Spinal cord (tissue), 10 donors: ENCODE measurements at places on chromosomes 11 and 22.
A peak's percentile ranks its signal among the peaks of the same experiment; 100 is the strongest.

- DNase-seq, result no peak
Observed at GRCh38 chr22:32119568-32120235, 39.4 kb downstream of the C22orf42 start.

DNA sequence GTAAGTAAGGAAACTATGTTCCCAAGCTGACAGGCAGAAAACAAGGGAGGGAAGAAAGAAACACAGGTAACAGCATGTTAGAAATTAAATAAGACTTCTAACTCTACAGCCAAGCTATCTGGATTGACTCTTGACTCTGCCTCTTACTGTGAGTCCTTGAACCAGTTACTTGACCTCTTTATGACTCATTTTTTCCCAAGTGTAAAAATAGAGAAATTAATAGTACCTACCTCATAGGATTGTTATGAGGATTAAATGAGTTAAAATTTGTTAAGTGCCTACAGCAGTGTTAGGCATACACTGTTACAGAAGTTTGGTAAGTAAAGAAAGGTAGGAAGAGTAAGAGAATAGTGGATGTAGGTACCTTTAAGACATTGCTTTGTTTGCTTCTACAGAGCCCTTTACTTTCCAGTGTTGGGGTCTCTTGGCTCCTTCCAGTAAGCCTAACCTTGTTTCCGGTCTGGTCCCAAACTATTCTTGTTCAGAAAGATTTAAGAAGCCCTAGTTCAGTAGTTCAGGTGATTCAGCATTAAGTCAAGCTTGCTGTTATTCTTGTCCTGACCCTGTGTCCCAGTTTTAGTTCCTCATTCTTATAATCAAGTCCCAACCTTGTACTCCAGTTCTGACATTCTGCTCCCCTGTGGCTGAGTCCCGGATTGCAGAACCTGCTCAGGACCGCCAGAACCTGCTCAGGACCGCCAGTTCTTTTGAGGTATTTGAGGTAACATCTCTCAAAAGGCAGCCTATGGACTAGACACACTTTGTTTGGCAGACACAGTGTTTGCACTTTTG, 963.4 kb upstream of the CCDC90B start:
- no peak for DNase-seq

DNA sequence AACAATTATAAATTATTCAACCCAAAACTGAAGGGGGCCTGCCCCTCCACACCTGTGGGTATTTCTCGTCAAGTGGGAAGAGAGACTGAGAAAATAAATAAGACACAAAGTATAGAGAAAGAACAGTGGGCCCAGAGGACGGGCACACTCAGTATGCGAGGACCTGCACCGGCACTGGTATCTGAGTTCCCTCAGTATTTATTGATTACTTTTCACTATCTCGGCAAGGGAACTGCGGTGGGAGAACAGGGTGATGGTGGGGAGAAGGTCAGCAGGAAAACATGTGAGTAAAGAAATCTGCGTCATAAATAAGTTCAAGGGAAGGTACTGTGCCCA, 3.2 kb downstream of the C11orf54 start:
- DNase-seq, result no peak

GRCh38 chr11:17514476-17514875, 29.7 kb downstream of the USH1C start:
- DNase-seq, result peak; percentile 40

DNA sequence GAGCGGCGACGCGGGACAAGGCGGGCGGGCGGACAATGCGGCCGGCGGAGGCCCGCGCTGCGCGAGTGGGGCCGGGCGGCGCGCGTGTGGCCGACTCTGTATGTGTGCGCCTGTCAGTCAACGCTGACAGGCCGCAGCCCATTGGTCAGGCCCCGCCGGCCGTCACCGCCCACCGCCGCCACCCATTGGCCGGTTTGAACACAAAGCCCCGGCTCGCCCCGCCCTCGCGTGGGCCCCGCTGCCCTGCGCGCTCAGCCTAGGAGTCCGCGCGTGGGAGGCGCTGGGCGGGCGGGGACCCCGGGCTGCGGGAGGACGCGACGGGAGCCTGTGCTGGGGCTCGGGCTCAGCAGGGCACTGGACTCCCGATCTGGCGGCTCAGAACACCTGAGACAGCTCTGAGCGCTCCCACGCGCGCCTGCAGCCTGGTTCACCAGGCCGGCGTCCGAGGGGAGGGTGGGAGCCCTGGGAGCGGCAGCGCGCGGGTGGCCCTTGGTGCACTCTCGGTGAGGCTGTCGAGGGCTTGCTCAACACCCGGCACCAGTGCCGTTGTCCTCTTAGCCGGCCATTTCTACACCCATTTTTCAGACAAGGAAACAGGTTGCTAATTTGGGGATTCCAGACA, at the start of gene SUN2:
SUN2 (minus strand) TSS at position 88 of the 622 bp plus-strand sequence. CDS start 3,370 bp downstream, outside the sequence.
- peak; percentile 97 for DNase-seq

GRCh38 chr11:118742304-118742703, 48.7 kb downstream of the DDX6 start:
- peak; percentile 9 for DNase-seq

DNA sequence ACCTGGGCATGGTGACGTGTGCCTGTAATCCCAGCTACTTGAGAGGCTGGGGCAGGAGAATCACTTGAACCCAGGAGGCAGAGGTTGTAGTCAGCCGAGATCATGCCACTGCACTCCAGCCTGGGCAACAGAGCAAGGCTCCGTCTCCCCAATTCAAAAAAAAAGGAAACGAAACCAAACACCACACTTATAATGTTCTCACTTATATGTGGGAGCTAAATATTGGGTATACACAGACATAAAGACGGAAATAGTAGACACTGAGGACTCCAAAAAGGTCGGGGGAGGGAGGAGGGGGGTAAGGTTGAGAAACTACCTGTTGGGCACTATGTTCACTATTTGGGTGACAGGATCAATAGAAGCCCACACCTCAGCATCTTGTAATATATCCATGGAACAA, 94.3 kb downstream of the GAB2 start:
- DNase-seq, result no peak

GRCh38 chr11:47918370-47918690, 62.0 kb upstream of the PTPRJ start:
- DNase-seq, result no peak

GRCh38 chr22:19912271-19912999, 29.1 kb upstream of the COMT start:
- DNase-seq, result no peak

GRCh38 chr11:22275600-22275999, 62.6 kb upstream of the SLC17A6 start:
- no peak for DNase-seq

DNA sequence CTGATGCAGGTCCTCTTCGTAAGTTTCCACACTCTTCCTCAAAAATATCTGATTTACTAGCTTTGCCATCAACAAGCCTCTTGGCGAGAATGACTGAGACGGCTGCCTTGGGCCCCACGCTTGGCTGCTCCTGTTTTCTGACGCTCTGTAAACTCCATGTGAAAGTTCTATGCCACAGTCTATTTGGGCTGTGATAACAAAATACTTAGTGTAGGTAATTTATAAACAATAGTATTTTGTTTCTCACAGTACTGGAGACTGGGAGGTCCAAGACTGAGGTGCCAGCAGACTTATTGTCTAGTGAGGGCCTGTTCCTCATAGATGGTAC, 123.2 kb upstream of the SORL1-AS1 start:
- no peak for DNase-seq

GRCh38 chr11:821512-822371, 3.0 kb downstream of the PNPLA2 start:
- no peak for DNase-seq

- no peak for DNase-seq
Observed at GRCh38 chr11:44525473-44526252, 39.8 kb upstream of the CD82 start.

GRCh38 chr11:83649528-83649855, 363.3 kb upstream of the CCDC90B start:
- no peak for DNase-seq

DNA sequence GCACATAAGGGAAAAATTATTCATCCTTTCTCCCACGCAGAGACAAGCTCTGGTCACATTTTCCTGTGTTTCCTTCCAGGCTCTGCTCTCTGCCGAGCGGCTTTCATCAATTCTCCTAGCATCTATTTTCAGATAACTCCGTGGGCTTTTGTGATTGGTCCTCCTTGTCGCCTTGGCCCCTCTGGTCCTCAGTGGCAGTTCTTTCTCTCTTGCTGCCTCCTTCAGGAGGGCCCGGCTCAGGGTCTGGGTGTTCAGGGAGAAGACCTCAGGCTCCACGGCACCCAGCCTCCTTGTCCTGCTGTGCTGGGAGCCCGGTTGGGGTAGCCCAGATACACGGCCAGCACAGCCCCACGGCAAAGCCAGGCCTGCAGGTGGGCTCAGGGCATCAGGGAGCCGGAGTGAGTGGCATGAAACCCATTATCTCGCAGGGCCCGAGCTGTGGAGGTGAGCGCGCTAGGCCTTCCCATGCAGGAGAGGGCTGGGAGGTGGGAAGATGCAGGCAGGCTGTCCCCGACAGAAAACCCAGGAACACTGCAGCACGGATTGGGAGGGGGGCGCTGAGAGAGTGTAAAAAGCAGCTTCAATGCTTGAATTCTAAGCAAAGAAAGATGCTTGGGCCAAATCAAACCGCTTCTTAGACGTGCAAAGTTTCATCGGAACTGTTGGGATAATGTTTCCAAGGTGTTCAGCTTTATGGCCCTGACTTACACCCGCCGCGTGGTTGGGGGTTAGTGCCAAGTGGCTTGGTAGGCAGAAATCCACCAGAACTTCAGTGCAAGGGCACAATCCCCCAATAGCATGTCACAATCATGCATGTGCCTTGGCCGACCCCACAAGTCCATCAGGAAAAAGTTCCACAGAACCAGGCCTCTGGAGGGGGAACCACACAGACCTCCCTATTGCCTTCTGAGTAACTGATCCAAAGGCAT, 81.9 kb upstream of the WNT7B start:
- DNase-seq, result peak; percentile 57

- DNase-seq, result no peak
Observed at GRCh38 chr11:87022738-87023137, 15.0 kb upstream of the TMEM135 start.

DNA sequence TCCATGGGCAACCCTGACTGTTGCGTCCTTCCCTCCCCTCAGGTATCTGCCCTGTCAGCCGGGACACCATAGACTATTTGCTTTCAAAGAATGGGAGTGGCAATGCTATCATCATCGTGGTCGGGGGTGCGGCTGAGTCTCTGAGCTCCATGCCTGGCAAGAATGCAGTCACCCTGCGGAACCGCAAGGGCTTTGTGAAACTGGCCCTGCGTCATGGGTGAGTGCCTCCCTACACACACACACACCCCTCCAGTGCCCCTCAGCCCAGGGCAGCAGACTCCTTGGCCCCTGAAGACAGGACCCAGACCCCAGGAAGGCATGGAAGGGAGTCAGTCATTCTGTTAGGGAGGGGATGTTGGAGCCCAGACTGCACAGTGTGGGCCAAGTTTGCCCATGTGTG, 17.9 kb upstream of the UVRAG start:
- no peak for DNase-seq

- DNase-seq, result no peak
Observed at GRCh38 chr11:19735157-19735908, 22.7 kb downstream of the NAV2 start.

GRCh38 chr11:44171518-44171917, 76.0 kb downstream of the EXT2 start:
- no peak for DNase-seq

GRCh38 chr11:113555071-113555619, 79.9 kb upstream of the DRD2 start:
- no peak for DNase-seq

- DNase-seq, result no peak
Observed at GRCh38 chr22:22143448-22143847, 101.1 kb upstream of the VPREB1 start.

DNA sequence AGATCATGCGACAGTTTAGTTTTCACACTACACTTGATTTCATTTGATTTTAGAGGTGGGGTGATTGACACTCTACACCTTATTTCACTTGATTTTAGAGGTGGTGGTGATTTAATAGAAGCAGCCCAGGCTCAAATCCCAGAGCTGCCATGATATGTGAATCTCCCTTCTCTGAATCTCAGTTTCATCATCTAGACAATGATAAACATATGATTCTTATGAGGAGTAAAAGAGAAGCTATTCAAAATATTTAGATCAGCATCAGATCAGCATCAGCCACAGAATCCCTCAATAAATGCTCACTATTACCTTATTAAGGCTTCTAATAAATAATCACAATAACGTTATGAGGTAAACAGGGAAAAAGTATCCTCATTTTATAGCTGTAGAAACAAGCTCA, 98.8 kb downstream of the MSANTD4 start:
- DNase-seq, result no peak

- no peak for DNase-seq
Observed at GRCh38 chr11:1706634-1707400, 9.8 kb downstream of the KRTAP5-6 start.

DNA sequence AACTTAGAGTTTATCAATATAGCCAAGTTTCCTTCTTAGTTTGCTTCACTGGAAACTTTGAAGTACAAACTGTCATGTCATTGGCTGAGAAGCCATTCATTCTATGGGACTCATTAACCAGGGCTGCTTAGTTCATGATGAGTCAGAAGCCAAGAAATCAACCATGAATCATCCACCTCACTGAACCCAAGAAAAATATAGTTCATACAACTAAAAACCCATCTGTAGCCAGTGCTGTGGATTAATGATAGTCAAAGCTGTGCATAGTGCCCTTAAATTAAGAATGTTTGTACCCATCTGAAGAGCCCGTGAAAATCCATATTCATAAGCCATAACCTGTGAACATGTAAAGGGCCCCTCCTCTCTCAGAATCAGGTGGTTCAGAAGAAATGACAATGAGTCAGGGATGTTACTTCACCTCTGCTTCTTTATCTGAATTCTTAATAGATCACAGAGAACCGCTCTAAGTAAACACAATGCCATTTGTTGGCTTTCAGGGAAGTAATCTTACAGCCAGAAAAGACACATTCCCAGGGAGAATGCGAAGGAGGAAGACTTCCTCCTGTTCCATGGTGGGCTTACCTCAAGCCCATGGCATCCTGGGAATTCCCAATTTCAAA, 25.4 kb downstream of the MMP20 start:
- DNase-seq, result no peak

GRCh38 chr11:126194121-126194543, 17.3 kb downstream of the RPUSD4 start:
- peak; percentile 35 for DNase-seq

DNA sequence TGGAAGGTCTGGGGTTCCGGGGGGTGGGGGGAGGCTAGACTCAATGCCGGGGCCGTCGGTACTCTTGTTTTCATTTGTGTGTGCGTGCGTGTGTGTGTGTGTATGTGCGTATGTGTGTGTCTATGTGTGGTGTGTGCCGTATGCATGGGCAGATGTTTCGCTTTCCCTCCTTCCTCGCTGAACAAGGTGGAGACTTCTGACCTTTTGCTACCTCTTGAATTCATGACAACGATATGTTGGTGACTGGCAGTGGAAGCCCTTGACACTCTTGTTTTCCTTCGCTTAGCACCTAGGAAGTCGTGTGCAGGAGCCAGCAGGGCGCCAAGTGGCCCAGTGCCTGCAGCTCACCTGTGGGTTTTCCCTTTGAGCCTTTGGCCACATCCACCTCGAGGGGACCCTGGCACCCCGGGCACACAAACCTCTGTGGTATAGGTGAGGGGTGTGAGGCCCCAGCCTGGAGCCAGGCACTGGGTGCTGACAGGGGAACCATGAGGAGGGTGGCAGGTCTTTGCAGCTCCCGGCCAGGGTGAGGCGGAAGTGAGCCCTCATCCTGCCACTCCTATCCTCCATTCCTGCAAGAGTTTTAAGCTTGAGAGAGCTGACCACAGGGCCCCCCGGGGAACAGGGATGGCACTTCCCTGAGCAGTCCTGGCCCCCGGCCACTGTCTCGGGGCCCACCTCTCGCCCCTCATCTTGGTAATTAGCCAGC, 19.3 kb upstream of the TMEM191C start:
- no peak for DNase-seq

GRCh38 chr11:29343465-29344333, 673.1 kb downstream of the KCNA4 start:
- no peak for DNase-seq
